ENCODE measurements at places on chromosomes 4 and X. TPM values are rescaled to one million over a fixed set of nuclear protein-coding genes. Genes with fewer than 3 reads are reported as not detected.

DNA sequence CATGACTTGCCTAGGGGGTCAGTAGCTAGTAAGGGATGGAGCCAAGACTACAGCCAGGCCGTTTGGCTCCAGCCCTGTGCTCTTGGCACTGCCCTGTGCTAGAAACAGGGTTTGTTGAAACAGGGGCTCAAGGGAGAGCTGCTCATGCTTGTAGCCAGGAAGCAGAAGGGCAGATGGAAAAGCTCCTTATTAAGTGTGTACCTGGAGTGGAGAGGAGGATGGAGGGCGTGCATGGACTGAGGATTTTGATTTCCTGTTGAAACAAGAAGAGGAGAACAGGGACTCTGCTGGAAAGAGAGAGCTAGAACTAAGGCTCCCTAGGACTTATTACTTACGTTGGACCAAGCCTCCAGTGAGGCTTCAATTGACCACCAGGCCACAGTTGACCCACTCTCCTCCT, 363.0 kb downstream of the MID1IP1 start:
- DNase-seq = no peak

DNA sequence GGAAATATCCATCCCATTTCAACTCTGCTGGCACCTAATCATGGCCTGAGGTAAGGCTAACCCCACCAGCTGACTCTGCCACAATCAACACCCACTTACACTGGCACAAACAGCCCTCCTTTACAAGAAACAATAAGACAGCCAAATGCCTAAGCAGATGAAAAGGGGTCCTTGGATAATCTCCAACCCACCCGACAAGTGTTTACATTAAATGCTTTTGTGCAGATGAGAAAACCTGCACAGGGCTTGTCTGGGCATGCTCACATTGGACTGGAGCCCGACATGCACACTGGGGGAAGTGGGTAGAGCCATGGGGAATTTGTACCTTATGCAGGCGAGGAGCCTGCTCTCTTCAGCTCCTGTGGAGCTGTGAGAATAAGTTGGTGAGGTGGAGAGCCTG, 138.9 kb upstream of the ITM2A start:
- DNase-seq = no peak

The FGFR3 gene
- total RNA-seq = not detected

DNA sequence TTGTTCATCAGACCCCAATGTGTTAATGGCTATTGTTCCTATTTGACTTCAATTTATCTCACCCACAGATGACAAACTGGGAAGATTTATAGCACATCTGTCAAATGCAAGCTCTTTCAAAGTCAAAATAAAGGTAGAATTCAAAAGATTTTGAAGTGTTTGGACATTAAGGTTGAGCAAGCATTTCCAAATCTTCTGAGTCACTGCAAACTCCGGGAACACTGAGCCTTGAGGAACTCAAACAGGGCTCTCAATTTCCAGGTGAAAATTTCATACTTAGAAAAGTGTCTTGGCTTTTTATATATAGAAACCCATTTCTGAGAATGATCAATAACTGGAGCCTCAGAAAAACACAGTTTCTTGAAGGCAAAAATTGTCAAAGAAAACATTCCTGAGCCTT, 199.5 kb upstream of the IGFBP7 start:
- no peak for DNase-seq

GRCh38 chr4:48047421-48047844, 30.9 kb downstream of the NIPAL1 start:
- DNase-seq = peak; percentile 87

GRCh38 chr4:144338148-144338547, 197.6 kb upstream of the GYPA start:
- DNase-seq = no peak

The RTL3 gene
- not detected for total RNA-seq

- DNase-seq = no peak
These were observed 24.0 kb upstream of the DRP2 start for GRCh38 chrX:101195442-101196173.

DNA sequence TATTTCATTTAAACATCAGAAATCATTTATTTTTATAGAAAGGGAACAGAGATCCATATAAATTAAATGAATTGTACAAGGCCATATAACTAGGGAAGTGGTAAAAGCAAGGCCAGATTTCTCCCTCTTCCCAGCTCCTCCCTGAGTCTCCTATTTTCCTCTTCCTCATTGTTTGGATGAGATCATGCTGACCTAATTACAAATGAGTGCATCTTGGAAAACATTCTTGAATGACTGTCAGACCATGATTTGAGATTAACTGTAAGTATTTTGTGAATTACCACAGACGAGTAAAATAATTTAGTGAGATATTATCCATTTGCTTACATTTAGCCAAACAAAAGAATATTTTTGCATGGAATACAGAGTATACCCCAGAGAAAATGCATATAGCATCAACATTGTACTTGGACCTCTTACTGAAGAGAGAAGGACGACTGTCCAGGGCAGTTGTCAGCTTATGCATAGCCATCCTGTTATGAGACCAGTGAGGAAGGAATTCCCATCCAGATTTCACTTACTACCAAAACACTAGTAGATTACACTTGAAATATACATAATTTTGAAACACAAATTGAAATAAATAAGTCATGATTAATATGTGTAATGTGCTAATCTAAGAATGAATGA, 47.3 kb downstream of the SLAIN2 start:
- DNase-seq = no peak

The GAGE12F gene
- total RNA-seq = not detected

GRCh38 chr4:140581078-140581477, 12.3 kb upstream of the UCP1 start:
- no peak for DNase-seq

The ZNF827 gene
- 28.5 TPM for total RNA-seq

GRCh38 chr4:85869181-85869580, 394.2 kb downstream of the ARHGAP24 start:
- DNase-seq = no peak

The NOX1 gene
- not detected for total RNA-seq

GRCh38 chr4:113278324-113278934, 229.0 kb downstream of the ANK2 start:
- peak; percentile 47 for DNase-seq

GRCh38 chrX:24858004-24858746, 157.6 kb downstream of the ARX start:
- no peak for DNase-seq

DNA sequence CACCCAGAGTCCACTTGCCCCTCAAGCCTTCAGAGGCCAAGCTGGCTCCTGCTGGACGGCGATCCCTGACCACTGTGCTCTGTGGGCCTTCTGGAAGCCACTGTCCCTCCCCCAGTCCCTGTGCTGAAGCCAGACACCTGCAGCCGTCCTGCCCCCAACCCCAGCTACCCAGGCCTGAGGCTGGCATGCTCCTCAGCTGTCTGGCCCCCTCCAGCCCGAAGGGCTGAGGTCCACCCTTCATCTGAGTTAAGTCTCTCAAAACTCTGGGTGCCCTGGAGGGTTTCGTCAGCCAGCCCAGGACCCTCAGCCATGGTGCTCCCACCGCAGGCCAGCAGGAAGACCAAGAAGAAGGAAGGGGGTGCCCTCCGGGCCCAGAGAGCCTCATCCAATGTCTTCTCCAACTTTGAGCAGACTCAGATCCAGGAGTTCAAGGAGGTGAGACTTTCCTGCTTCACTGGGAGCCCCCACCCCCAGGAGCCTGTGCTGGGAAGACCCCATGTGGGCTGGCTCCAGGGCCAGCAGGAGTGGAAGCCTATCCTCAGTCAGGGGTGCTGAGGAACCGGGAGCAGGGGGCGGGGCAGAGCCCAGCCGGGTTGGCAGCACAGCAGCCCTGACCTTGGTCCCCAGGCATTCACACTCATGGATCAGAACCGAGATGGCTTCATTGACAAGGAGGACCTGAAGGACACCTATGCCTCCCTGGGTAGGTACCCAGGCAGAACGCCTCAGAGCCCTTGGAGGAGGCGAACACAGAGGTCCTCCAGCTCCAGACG, 4.2 kb downstream of the MYL5 start:
- no peak for DNase-seq

DNA sequence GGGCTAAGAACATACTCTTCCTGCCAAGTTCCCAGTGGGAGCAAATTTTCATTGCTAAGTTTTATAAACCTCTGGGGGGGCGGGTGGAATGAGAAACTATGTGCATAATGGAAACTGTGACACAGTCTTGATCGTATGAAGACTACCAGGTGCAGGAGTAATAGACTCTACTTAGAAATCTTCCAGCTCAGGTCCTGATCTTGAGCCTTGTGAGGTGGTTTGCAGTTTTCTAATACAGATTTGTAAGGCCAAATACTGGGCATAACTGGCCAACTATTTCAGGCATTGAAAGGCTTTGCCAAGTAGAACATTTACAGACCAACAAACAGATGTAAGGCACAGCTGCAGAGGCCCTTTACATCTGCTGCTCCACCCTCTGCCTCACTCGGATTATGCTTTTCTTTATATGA, 89.7 kb upstream of the CBR4 start:
- DNase-seq = no peak

GRCh38 chrX:41661366-41662095, 27.2 kb upstream of the GPR34 start:
- DNase-seq = no peak

GRCh38 chrX:67555578-67556203, 11.9 kb downstream of the AR start:
- peak; percentile 1 for DNase-seq

The SGMS2 gene
- not detected for total RNA-seq

- DNase-seq = no peak
These were observed 41.3 kb downstream of the CPLX1 start for GRCh38 chr4:784401-785331.

The FAM236B gene
- not detected for total RNA-seq

GRCh38 chrX:120315776-120316175, 4.5 kb upstream of the TMEM255A start:
- no peak for DNase-seq

The ERAS gene
- total RNA-seq = not detected

DNA sequence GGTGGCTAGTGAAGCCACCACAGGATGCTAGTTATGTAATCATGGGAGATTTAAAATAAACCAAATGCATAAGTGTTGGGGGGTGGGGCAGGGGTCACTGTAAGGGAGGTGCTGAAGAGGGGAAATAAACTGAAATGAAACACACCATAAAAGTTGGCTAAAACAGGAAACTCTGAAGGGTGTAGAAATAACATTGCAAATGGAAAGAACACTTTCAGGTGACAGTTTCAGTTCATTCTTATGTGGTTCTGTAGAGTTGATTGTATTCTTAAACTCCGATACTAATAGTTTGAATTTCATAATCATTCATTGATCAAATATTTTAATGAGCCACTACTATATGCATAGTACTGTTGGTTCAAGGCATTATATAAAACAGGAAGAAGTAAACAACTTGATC, 80.1 kb downstream of the HDAC8 start:
- no peak for DNase-seq

GRCh38 chr4:75048208-75048879, 115.4 kb downstream of the PARM1 start:
- no peak for DNase-seq

The TEX11 gene
- total RNA-seq = not detected

DNA sequence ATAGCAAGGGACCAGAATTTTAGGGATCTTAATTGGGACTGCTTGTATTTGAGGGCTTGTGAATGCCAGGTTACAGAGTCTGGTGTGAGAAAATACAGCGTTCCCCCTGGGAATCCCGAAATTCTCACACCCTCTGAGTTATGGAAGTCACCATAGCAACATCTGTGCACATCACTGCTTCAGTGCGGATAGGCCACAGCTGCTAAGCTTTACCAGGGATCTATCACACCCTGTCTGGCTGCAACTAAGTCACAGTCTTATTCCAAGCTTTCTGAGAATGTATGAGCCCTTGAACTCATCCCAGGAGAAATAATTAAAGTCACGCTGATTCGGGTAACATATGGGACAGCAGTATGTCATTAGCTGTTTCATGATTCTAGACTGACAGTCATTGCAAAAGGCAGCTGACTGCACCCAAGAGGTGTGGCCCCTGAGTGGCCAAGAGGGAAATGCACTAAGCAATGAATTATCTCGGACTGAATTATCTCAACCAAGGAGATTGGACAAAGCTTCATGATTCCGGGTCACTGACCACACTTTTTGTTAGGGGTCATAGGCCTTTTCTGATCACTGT, 46.7 kb upstream of the BTC start:
- no peak for DNase-seq

The HTR2C gene
- not detected for total RNA-seq

The PHEX gene
- 0.56 TPM for total RNA-seq

GRCh38 chr4:19936476-19936875, 315.2 kb upstream of the SLIT2 start:
- DNase-seq = no peak

- DNase-seq = no peak
These were observed 55.9 kb downstream of the HTRA3 start for GRCh38 chr4:8325291-8325973.

The TMEM271 gene
- total RNA-seq = not detected

- DNase-seq = no peak
These were observed 64.1 kb downstream of the WWC2 start for GRCh38 chr4:183163135-183163534.

DNA sequence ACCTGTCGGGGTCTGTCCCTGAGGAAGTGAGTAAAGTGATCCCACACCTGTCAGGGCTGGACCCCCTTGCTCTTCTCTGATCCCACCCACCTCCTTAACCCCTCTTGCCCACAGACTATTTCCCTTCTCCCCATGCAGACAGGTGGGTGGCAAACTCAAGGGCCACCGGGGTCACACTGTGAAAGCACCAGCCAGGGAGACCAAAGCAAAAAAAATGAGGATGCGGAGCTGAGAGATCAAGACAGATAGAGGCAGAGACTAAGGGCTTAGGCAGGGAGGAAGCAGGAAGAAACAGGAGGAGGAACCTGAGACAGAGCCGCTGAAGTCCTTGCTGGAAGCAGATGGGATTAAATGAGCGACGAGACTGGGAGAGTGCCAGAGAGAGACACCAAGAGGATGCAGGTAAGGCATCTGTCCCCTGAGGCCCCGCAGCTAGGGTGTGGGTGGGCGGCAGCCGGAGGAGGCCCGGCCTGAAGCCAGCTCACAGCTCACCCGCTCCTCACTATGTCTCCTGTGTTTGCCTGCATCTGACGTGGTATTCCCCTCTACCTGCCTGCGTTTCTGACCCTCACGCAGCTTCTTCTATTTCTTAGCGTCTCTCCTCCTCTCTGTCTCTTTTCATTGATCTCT, 7.2 kb downstream of the TIMM17B start:
- no peak for DNase-seq

GRCh38 chr4:76160355-76160754, 12.2 kb upstream of the NUP54 start:
- DNase-seq = no peak

- no peak for DNase-seq
These were observed 14.3 kb downstream of the DCAF8L1 start for GRCh38 chrX:27966955-27967354.
